ENCODE measurements at places on chromosomes 5 and 9.

DNA sequence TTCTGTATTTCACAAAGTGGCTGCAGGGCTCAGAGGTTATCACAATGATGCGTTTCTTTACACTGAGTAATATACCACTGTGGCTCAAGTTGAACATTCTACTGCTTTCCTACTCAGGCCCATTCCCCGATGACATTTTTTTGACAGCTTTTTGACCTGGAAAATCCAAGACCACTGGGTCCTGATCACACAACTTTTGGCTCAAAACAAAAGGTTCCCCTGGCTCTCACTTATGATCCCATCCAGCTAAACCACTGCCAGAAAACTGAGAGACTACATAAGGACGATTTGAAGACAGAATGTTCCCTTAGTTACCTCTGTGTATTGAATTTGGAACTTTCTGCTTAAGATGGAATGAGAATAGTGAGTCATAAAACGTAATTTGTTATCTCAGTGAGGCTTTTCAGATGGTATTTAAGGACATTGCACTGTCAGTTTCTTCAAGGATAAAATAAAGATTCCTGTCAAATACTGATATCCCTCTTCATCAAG, 78.0 kb upstream of the FBXL7 start:
- DNase-seq: no peak

- no peak for DNase-seq
These were observed 148.2 kb downstream of the GIN1 start for GRCh38 chr5:102971676-102972293.

GRCh38 chr9:127960410-127961154, 20.2 kb downstream of the EEIG1 start:
- DNase-seq: no peak

DNA sequence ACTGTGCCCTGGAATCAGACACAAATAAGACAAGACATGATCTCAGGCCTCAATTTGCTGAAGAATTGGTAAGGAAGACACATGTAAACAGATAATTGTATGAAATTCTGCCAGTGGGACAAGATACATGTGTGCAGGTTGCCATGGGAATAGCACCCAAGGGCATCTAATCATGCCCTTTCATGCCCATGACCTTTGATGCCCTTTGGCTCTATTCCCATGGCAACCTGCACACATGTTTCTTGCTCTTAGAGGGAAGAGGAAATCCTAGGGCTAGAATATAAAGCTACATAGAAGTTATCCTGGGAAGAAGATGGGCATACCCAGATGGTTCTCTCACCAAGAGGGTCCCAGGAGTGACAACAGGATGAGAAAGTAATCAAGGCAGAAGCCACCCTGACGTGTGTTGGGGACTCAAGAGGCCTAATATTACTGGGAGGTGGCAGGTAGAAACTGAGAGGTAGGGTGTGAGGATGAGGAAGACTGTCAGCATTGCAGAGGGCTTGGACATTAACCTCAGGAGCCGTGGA, 34.4 kb downstream of the P4HA2 start:
- DNase-seq: no peak

DNA sequence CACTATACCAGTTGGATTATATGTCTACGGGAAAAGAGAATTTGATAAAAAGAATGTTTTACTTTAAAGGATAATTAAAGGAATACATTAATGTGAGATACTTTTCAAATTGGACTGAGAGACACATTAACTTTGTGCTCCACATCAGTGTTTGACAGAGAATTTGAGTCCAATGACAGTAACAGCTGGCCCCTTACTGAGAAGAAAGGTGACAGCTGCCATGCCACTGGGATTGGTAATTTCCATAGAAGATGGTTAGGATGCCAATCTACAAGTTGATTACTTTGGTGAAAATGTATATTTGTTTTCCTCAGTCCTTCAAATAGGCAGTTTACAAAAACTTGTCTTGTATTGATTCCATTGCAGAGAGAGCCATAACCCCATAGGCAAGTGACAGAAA, 578.4 kb downstream of the SLCO4C1 start:
- no peak for DNase-seq

- no peak for DNase-seq
These were observed 31.5 kb downstream of the LNPEP start for GRCh38 chr5:96967400-96967799.

- DNase-seq: no peak
These were observed 69.5 kb downstream of the SV2C start for GRCh38 chr5:76152700-76153099.

GRCh38 chr5:151923866-151924476, 680 bp downstream of the GLRA1 start:
- DNase-seq: no peak

GRCh38 chr5:76401801-76402250, 1.3 kb upstream of the IQGAP2 start:
- peak; percentile 42 for DNase-seq

- no peak for DNase-seq
These were observed 125.9 kb upstream of the OSMR start for GRCh38 chr5:38719916-38720315.

DNA sequence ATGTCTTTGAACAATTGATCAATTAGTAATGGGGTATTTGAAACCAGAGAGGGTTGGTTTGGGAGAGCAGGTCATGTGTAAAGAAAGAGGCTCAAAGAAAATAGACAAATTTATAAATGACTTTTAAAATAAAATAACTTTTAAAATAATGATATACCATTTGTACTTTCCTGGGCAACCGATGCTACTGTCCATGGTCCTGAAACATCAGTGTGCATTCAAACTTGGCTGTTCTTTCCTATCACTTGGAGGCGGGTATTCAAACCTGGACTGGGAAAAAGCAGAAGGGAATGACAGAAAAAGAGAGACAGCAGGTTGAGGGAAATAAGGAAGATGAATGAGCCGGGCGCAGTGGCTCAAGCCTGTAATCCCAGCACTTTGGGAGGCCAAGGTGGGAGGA, 1446.4 kb upstream of the WWC1 start:
- no peak for DNase-seq

- no peak for DNase-seq
These were observed 64.6 kb upstream of the RASGRF2 start for GRCh38 chr5:80895523-80895922.

- no peak for DNase-seq
These were observed 2.2 kb downstream of the SARDH start for GRCh38 chr9:133735931-133736330.

DNA sequence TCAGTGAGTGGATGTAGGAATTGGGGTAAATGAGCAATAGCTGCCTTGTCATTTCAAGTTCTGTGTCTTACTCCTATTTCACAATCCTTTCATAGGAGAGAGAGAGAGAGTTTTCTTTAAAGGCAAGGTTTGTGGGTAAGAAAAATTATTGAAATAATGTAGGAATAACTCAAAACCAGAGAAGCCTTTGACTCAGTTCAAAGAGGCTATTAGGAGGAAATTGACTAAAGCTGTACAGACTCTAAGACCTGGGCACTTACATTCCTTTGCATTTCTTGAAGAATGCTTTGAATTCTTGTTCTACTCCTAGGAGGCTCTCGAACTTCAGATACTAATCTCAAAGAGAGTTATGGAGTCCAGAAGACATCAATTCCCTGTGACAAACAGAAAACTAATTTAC, 257.1 kb downstream of the FBXL7 start:
- no peak for DNase-seq

DNA sequence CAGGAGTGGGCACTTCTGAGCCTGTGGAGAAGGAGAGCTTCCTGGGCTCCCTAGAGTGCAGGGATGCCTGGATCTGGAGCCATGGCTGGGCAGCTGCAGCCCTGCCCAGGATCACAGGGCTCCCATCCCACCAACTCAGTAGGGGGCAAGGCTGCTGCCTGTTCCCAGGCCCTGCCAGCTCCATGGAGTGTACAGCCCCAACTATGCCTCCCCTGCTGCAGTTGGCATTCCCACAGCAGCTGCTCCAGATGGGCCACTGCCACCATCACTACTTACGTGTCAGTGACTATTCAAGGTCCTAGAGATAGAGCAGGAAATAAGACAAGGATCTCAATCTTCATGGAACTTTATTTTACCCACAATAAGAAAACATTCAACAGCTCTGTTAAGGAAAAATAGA, 107.1 kb upstream of the TNPO1 start:
- no peak for DNase-seq

DNA sequence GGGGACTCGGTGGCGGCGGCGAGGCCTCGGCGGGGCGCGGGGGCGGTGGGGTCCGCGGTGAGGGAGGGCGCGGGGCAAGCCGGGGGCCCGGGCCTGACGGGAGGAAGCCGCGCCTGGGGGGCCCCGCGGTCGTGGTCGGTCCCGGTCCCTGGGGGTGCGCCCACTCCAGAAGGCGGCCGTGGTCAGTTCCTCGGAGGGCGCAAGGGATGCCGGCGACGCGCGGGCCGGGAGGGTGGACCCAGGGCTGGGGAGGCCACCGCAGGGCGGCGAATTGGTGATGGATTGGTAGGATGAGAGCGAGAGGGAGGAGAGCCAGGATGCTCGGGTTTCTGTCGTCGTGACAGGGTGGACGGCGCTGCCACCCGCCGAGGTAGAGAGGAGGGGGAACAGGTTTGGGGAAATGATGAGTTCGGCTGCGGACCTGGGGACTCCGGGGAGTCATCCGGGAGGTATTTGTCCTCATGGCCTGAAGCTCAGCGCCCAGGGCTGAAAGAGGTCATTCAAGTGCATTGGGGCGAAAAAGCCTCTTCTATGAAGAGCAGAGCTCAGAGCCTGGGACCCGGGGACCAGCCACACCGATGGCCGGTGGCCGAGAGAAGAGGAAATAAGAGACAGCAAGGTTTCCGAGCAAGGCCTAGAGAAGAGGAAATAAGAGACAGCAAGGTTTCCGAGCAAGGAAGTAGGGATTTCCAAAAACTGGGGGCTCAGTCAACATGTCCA, 557 bp downstream of the GNG10 start:
- DNase-seq: peak; percentile 13

DNA sequence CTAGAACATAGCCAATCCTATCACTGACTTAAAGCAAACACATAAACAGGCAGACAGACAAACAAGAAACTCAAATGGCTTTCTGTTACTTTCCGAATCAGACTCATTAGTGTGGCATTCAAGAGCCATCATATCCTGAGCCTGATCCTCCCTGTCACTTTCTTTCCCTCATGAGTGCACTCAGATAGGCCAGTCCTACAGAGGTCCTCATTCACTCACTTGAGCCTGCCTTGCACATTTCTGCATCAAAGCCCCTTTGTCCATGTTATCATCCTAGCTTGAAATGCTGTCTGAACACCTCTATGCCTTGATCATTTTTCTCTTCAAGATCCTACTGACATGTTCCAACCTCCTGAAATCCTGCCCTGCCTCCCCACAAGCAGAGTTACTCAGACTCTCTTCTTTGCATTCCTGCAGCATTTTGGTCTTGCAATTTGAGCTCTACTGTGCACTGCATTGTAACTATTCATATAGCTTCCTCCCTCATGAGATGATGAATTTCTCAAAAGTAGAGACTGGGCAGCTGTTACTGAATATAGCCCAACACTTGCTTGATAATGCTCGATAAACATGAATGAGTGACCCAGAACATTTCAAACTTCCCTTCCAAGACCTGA, 126.9 kb downstream of the PALM2AKAP2 start:
- no peak for DNase-seq

DNA sequence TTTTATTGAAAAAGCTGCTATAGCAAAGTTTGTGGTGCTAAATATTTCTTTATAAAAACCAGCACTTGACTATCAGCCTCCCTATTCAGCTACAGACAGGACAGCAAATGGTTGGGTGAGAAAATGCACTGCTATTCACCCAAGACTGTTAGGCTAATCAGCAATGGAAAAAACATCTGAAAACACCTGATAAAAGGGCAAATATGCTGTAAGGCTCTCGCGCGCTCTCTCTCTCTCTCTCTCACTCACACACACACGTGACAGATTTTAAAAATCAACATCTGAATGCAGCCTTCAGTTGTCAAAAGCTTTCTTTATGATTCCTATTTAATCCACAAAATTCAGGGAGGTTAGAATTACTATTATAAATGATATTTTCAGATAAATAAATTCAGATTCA, 80.2 kb downstream of the HTR4 start:
- no peak for DNase-seq

- no peak for DNase-seq
These were observed 7.7 kb downstream of the RGS7BP start for GRCh38 chr5:64513492-64513891.

DNA sequence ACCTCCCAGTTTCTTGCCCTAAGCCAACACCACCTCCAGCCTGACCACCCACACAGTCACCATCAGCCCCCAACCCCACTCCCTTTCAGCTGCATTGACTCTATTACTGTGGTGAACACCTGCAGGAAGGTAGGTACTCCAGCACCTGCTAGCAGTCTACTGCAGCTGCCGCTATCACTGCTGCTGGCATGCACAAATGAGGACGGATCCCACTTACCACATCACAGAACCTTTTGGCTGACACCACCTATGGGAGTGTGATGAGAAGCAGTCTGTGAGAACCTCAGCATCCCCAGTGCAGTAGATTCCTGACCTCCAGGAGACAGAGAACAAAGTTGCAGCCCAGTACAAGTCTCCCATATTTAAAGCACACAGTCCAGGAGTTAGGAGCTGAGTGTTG, 71.9 kb downstream of the ANXA1 start:
- no peak for DNase-seq

DNA sequence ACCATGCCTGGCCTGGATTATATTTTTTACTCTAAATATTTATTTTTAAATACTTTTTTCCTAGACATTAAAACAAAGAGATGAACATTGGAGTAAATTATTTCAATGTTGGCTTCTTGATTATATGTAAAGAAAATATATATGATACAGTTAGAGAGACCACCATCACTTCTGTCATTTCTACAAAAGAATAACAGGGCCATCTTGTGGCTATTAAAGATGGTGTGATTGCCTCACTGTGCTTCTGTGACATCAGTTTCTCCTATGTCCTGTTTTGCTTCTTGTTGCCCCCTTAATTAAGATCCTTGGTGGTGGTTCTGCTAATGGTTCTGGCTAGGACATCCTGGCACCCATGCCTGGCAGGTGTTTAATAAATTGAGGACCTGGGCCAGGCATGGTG, 32.9 kb downstream of the NDFIP1 start:
- no peak for DNase-seq

- no peak for DNase-seq
These were observed 132.3 kb upstream of the ZNF608 start for GRCh38 chr5:124878583-124879342.

- DNase-seq: no peak
These were observed 2.7 kb downstream of the CDC14B start for GRCh38 chr9:96616817-96617438.

DNA sequence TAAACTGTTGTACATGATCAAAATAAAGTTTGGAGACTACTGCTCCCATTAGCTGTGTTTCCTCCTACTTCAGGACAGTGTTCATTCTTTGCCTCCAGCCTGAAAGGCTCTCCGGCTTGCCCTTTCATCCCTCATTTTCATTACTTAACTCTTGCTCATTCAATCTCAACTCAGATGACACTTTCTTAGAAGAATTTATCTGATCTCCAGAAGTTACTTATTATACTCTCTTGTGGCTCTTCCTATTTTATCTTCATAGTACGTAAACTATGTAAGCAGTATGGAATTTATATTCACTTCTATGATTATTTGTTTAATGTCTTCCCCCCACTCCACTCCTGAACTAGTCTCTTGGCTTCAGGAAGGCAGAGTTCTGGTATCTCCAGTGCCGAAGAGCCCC, 1737.9 kb upstream of the C9orf72 start:
- no peak for DNase-seq

GRCh38 chr9:120221844-120222243, 358.1 kb downstream of the CDK5RAP2 start:
- DNase-seq: no peak
